ENCODE measurements at places on chromosomes 12 and 14. TPM values are rescaled to one million over a fixed set of nuclear protein-coding genes. Genes with fewer than 3 reads are reported as not detected.

The PRR4 gene
- 1.1 TPM for total RNA-seq

The LGALS3 gene
- total RNA-seq = 224 TPM

The CCDC38 gene
- total RNA-seq = not detected

The ZNF891 gene
- total RNA-seq = 1.00 TPM

The OLR1 gene
- not detected for total RNA-seq

The C1S gene
- 248 TPM for total RNA-seq

The CEP83 gene
- total RNA-seq = 17.2 TPM

The RNF212B gene
- not detected for total RNA-seq
